ENCODE measurements at places on chromosomes 6 and 20. TPM values are rescaled to one million over a fixed set of nuclear protein-coding genes. Genes with fewer than 3 reads are reported as not detected.

GRCh38 chr6:33874136-33874760 is 70.4 kb upstream of the MLN start:
- no peak for DNase-seq
- H3K36me3 ChIP-seq, result no peaks in the 10 kb centered on the region
- no peak overlapping the region for H3K27ac ChIP-seq
- H3K4me1 ChIP-seq, result no peaks in the 10 kb centered on the region
- H3K27me3 ChIP-seq, result no peaks in the 10 kb centered on the region
- H3K4me3 ChIP-seq, result no peak overlapping the region

- DNase-seq, result no peak
- H3K4me1 ChIP-seq, result no peaks in the 10 kb centered on the region
- H3K36me3 ChIP-seq, result no peaks in the 10 kb centered on the region
- H3K27me3 ChIP-seq, result no peaks in the 10 kb centered on the region
Measured at GRCh38 chr6:111464184-111464583, 18.8 kb downstream of the REV3L start.

DNA sequence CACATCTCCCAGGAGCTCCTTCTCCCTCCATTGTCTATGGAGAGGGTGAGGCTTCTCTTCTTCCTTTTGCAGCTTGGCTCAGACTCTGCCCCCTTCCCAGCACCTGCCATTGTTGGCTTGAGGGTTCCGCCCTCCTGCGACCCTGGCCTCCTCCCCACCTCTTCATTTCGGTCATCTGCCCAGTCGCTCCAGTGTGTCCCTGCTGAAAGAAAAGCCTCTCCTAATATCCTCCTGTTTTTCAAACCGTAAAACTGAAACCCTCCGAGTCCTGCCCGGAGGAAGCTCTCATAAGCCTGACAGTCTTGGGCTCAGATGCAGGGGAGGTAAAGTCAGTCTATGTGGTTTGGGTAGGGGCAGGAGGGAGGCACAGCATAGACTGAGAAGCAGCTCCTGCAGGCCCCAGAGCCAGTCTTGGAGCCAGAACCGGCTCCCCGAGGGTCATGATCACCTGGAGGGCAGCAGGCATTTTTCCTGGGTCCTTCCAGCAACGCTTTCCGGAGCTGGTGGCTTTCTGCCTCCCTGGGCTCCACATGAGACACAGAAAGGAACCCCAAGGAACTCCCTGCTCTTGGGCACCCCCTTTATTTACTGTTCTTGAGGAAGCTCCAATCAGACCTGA is 235.1 kb downstream of the SMOC2 start:
- H3K27me3 ChIP-seq, result no peaks in the 10 kb centered on the region
- H3K27ac ChIP-seq, result no peak overlapping the region
- DNase-seq, result no peak
- no peak overlapping the region for H3K4me3 ChIP-seq
- no peaks in the 10 kb centered on the region for H3K4me1 ChIP-seq
- H3K36me3 ChIP-seq, result no peaks in the 10 kb centered on the region

STMND1 gene
- total RNA-seq, result not detected

DNA sequence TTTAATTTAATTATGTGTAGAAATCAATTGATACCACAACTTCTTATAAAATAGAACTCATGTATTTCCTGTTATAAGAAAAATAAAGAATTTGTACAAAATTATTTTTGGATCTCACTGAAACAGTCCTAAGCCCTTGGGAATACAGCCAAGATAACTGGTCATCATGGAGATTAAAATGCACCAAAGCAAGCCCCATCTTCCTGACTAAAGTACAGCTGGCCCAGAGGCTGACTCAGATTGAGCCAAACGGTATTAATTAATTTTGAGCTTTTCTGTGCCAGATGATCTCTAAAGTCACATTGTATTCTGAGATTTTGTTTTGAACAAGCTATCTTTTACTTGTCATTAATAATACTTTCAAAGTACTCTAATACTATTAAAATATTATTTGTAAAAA is 978.5 kb downstream of the TBC1D32 start:
- no peak for DNase-seq
- H3K4me1 ChIP-seq, result peaks cover 14% of the 10 kb centered on the region
- no peaks in the 10 kb centered on the region for H3K36me3 ChIP-seq
- H3K4me3 ChIP-seq, result no peak overlapping the region
- no peak overlapping the region for H3K27ac ChIP-seq

DNA sequence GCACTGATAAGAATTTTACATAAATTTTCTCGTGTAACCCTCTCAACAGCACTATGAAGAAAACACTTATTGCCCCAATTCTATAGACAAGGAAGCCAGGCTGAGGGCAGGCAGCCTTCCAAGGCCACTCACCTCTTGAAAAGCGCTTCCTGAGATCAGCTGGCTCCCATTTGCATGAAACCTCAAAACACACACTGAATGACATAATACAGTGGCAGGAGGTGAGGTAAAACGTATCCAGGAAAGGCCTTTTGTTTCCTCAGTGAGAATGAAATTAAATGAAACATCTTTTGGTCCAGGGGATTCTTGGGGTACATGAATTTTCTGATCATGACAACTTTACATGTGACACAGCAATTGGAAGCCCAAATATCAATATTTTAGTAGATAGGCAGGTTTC is 112.5 kb downstream of the WDR27 start:
- no peak overlapping the region for H3K27ac ChIP-seq
- H3K27me3 ChIP-seq, result no peaks in the 10 kb centered on the region
- no peak for DNase-seq
- H3K36me3 ChIP-seq, result no peaks in the 10 kb centered on the region
- H3K4me3 ChIP-seq, result no peak overlapping the region
- no peaks in the 10 kb centered on the region for H3K4me1 ChIP-seq

GRCh38 chr6:67129780-67130179 is 1422.8 kb upstream of the EYS start:
- no peak overlapping the region for H3K27ac ChIP-seq
- no peak overlapping the region for H3K4me3 ChIP-seq
- no peaks in the 10 kb centered on the region for H3K36me3 ChIP-seq

DNA sequence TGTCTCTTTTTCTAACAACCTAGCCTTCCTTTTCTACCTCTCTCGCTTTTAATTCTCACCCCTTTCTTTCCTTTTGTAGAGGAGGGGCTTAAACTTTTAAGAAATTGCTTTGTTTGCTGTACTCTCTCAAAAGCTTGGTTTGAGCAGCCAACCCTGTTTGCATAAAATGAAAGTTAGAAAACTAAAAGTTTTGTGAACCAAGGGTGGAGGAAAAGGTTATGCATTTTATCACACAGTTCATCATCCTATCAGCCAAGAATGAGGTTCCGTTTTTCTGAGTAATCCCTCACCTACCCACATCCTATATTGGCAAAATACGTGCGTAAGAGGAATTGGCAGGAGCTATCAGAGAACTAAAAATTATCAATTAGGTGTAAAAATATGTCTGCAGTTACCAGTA is 42.8 kb upstream of the LOC128125822 start:
- no peak overlapping the region for H3K4me3 ChIP-seq
- H3K36me3 ChIP-seq, result no peaks in the 10 kb centered on the region
- no peak for DNase-seq
- H3K27me3 ChIP-seq, result no peaks in the 10 kb centered on the region
- no peaks in the 10 kb centered on the region for H3K4me1 ChIP-seq

GRCh38 chr6:135256866-135257265 is 75.8 kb downstream of the MYB start:
- H3K4me1 ChIP-seq, result peaks cover 16% of the 10 kb centered on the region
- H3K27me3 ChIP-seq, result no peaks in the 10 kb centered on the region
- H3K27ac ChIP-seq, result 0 out of 2 replicates have a peak overlapping the region, but pooled peaks have one; percentile 12
- DNase-seq, result no peak
- H3K4me3 ChIP-seq, result no peak overlapping the region

DNA sequence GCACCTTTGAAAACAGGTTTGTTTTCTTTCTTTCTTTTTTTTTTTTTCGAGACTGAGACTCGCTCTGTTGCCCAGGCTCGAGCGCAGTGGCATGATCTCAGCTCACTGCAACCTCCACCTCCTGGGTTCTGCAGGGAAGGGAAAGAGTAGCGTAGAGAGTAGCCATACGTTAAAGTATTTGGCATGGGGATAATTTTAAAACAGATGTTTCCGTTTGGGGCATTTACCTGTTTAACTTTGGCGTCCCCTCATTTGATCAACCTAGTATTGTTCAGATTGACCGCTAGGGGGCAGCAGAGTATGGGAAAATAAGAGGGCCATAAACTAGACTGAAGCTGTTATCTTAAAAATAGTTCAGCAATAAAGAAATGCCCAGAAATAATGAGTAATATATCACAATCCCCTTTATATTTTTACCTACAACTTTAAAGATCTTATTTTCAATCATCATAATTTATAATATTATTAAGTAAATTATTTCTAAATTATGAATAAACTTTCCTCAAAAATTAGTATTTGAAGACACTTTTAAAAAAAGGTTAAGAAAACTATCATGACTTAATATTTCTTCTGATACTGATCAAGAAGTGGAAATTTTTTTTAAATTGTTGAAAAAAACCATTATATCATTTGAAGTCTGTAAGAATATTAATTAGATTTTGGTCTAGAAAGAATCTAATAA is 7.6 kb upstream of the TAAR9 start:
- no peaks in the 10 kb centered on the region for H3K4me1 ChIP-seq
- no peaks in the 10 kb centered on the region for H3K27me3 ChIP-seq
- no peaks in the 10 kb centered on the region for H3K36me3 ChIP-seq
- H3K27ac ChIP-seq, result no peak overlapping the region

GRCh38 chr20:48223715-48224114 is 438.4 kb upstream of the SULF2 start:
- DNase-seq, result no peak
- H3K4me1 ChIP-seq, result no peaks in the 10 kb centered on the region
- no peaks in the 10 kb centered on the region for H3K27me3 ChIP-seq
- H3K4me3 ChIP-seq, result no peak overlapping the region
- no peaks in the 10 kb centered on the region for H3K36me3 ChIP-seq
- no peak overlapping the region for H3K27ac ChIP-seq

DNA sequence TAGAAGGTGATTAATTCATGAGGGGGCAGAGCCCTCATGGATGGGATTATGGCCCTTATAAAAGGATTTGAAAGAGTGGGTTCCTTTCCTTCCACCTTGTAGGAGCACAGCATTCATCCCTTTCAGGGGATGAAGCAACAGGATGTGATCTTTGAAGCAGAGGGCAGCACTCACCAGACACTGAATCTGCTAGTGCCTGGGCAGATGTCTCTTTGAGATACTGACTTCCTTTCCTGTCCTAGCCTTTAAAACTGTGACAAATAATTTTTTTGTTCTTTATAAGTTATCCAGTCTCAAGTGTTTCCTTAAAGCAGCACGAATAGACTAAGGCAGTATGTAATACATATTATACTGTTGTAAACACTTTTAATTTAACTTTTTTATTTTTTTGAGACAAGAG is 538.6 kb upstream of the RNF217 start:
- no peak for DNase-seq
- no peaks in the 10 kb centered on the region for H3K27me3 ChIP-seq
- no peak overlapping the region for H3K4me3 ChIP-seq
- H3K36me3 ChIP-seq, result no peaks in the 10 kb centered on the region
- H3K27ac ChIP-seq, result no peak overlapping the region

TXLNB gene
- total RNA-seq, result 0.28 TPM

SUMO4 gene
- 1.9 TPM for total RNA-seq

- H3K4me3 ChIP-seq, result no peak overlapping the region
- DNase-seq, result no peak
- no peaks in the 10 kb centered on the region for H3K36me3 ChIP-seq
Measured at GRCh38 chr20:19024296-19025035, 188.0 kb upstream of the SLC24A3 start.

DNA sequence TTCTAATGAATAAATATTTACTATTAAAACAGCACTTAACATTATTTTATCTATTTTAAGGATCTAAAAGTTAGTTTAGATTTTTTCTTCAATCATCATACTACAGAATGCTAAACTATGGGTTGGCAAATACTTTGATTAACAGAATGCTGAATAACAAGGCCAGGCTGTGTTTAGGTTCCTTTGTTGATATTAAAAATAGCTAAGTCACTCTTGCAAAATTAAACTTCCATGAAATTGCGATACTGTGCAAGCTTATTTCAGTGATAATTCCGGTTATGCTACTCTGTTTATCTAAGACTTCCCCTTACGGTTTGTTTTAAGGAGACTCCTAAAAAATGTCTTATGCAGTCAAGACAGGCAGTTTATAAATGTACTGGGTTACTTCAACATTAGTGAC is 2.8 kb downstream of the RNF24 start:
- no peak overlapping the region for H3K4me3 ChIP-seq
- no peak overlapping the region for H3K27ac ChIP-seq
- no peak for DNase-seq
- H3K36me3 ChIP-seq, result no peaks in the 10 kb centered on the region

DNA sequence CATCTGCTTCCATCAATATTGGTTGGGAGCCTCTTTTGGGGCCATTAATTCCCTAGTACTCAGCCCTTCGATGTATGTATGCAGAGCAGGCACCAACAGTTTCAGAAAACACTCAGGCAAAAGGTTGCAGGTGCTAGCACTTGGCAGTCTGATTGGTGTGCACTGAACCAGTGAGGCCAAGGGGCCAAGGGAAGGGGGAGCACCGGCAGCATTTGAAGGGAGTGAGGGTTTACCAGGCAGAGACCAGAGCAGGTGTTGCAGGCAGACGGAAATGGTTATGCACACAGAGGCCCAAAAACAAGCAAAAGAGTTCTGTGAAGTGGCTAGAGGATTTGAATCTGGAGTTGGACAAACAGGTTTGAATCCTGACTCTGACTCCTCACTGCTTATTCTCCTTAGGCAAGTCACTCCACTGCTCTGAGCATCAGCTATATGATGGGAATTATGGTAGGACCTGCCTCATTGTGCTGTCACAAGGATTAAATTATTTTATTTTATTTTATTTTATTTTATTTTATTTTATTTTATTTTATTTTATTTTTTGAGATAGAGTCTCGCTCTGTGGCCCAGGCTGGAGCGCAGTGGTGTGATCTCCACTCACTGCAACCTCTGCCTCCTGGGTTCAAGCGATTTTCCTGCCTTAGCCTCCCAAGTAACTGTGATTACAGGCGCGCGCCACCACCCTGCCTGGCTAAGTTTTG is 58.1 kb upstream of the SHLD1 start:
- H3K27ac ChIP-seq, result no peak overlapping the region
- H3K36me3 ChIP-seq, result no peaks in the 10 kb centered on the region
- DNase-seq, result no peak
- H3K4me1 ChIP-seq, result no peaks in the 10 kb centered on the region
- H3K4me3 ChIP-seq, result no peak overlapping the region
- no peaks in the 10 kb centered on the region for H3K27me3 ChIP-seq

PSORS1C1 gene
- total RNA-seq, result 0.16 TPM

GRCh38 chr6:72245565-72245964 is 359.2 kb downstream of the RIMS1 start:
- no peak overlapping the region for H3K4me3 ChIP-seq
- H3K36me3 ChIP-seq, result no peaks in the 10 kb centered on the region
- H3K4me1 ChIP-seq, result peaks cover 46% of the 10 kb centered on the region
- H3K27me3 ChIP-seq, result no peaks in the 10 kb centered on the region

GRCh38 chr6:126156973-126157372 is 170.6 kb downstream of the TRMT11 start:
- DNase-seq, result no peak
- H3K4me3 ChIP-seq, result no peak overlapping the region

Data from GM23338 (cell line).